H7 (cell line): ENCODE measurements at places on chromosomes 5 and 9.

DNA sequence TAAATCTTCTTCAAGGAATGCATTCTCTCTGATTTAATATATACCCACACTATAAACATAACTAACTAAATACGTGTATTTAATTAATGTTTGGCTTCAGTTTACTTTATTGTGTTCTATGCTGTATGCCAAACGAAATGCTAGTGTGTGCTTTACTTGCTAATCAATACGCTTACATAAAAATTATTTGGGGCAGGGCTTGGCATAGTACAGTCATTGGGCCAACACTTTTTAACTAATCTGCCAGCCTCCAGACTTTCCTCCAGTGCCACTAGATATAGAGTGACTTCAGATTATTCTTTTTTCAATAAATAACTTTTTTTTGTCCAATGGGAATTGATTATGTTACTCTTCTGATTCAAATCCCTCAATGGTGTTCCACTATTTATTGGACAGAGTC, 8.7 kb upstream of the CARNMT1 start:
- DNase-seq, result no peak

DNA sequence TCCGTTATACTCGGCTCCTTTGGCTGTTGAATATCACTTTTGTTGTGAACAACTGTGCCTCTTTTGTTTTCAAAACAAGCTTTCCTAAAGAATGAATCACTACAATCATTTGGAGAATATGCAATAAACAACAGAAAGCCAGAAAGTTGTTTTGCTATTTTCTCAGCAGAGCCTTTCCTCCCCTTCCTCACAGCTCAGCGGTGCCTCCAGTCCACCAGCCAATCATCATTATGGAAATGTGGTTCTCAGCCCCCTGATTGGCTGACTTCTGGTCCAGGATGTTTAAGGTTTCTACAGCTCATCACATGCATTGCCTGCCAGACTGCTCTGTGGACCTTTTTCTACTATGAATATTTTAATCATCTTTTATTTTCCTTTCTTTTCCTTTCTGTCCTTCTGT, 9.1 kb upstream of the ZNF608 start:
- no peak for DNase-seq

- no peak for DNase-seq
Observed at GRCh38 chr9:78698371-78698770, 401.4 kb downstream of the PSAT1 start.

GRCh38 chr9:27165670-27166069, 56.6 kb downstream of the TEK start:
- peak; percentile 39 for DNase-seq

- peak; percentile 62 for DNase-seq
Observed at GRCh38 chr5:1027631-1028441, 19.2 kb downstream of the NKD2 start.

GRCh38 chr9:107504585-107505455, 15.3 kb upstream of the KLF4 start:
- no peak for DNase-seq

- DNase-seq, result no peak
Observed at GRCh38 chr5:72847439-72847838, 31.0 kb downstream of the TNPO1 start.

- DNase-seq, result no peak
Observed at GRCh38 chr5:35010676-35011075, 37.1 kb downstream of the AGXT2 start.
